Activated T-helper 2 cell treated with anti-CD3 and anti-CD28 coated beads, Interferon-gamma antibody, Interleukin-2, Interleukin-4, amounts not matched to agents 10 μg/mL and 5 μg/mL and 100 μg/mL, durations not matched to agents 14 hours and 24 hours and 36 hours (primary cell): ENCODE measurements at places on chromosomes 1 and 21.

DNA sequence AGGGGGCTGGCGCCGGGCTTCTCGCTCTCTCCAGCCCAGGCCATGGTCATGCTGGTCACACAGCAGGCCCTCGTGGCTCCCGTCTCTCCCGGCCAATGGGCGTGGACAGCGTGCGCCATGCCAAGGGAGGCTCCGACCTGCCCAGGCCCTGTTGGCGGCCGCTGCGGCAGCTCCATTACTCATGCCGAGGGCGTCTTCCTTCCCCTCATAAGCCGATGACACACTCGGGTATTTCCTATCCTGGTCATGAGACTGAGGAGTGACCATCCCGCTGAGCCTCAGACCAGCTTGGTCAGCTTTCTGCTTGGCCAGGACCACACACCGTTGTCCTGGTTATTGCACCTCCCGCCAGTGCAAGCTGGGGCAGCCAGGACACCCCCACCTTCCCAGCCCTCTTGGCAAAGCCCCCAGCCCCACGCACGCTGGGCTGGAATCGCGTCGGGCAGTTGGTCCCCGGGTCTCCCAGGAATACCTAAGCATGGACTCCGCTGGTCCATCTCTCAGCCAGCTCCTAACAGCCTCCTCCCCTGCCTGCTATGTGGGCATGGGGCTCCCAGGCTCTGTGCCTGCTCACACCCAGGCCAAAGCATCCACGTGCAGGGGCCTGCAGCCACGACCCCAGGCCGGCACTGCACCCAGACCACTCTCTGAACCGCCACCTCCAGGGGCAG is 49.8 kb downstream of the ARHGEF16 start:
- no peak for DNase-seq
- no peaks in the 10 kb centered on the region for H3K4me1 ChIP-seq
- H3K4me3 ChIP-seq, result no peak overlapping the region
- no peaks in the 10 kb centered on the region for H3K27me3 ChIP-seq
- H3K36me3 ChIP-seq, result no peaks in the 10 kb centered on the region

DNA sequence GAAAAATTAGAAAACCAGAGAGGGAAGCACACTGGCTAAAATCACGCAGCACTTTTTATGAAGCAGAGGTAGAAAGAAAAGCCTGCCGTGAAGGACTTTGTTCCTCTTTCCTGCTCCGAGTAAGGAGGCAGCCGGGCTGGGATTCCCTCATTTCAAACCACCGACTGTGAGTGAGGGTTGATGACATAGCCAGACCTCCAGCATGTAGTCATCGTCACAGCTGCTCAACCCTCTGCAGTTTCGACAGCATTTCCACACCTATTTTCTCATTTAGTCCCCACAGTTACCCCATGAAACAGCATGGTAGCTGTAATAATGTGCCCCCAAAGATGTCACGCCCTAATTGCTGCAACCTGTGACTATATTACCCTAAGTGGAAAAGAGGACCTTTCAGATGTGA is 35.3 kb downstream of the FCRL5 start:
- H3K4me3 ChIP-seq, result no peak overlapping the region
- no peak overlapping the region for H3K27ac ChIP-seq
- H3K36me3 ChIP-seq, result no peaks in the 10 kb centered on the region
- H3K27me3 ChIP-seq, result no peaks in the 10 kb centered on the region
- H3K4me1 ChIP-seq, result peaks cover under 1% of the 10 kb centered on the region

DNA sequence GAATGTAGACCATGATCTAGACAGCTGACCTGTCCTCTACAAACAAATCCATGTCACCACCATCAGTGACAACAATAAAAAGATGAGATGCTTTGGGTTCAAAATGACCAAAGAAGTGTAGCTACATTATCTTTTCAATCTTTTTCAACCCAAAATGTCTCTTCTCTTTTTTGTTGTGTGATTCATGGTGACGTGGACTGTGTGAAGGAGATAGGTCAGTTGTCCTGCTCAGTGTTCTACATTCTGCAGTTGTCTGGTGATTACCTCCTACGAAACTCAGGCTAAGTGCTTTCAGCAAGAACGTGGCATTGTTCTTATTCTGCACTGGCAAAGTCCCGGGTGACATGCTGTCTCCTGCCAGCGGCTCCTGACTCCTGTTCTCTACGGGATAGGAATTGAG is 73.1 kb downstream of the PRKAB2 start:
- H3K4me3 ChIP-seq, result no peak overlapping the region
- H3K36me3 ChIP-seq, result no peaks in the 10 kb centered on the region
- no peak for DNase-seq
- H3K4me1 ChIP-seq, result no peaks in the 10 kb centered on the region

GRCh38 chr21:17343055-17343454 is 169.8 kb upstream of the CXADR start:
- no peak overlapping the region for H3K4me3 ChIP-seq
- H3K27me3 ChIP-seq, result no peaks in the 10 kb centered on the region
- H3K27ac ChIP-seq, result no peak overlapping the region
- no peak for DNase-seq

- no peak overlapping the region for H3K4me3 ChIP-seq
- H3K4me1 ChIP-seq, result no peaks in the 10 kb centered on the region
- no peak overlapping the region for H3K27ac ChIP-seq
- no peaks in the 10 kb centered on the region for H3K27me3 ChIP-seq
- DNase-seq, result no peak
Observed at GRCh38 chr1:228293393-228293792, 85.5 kb downstream of the OBSCN start.

DNA sequence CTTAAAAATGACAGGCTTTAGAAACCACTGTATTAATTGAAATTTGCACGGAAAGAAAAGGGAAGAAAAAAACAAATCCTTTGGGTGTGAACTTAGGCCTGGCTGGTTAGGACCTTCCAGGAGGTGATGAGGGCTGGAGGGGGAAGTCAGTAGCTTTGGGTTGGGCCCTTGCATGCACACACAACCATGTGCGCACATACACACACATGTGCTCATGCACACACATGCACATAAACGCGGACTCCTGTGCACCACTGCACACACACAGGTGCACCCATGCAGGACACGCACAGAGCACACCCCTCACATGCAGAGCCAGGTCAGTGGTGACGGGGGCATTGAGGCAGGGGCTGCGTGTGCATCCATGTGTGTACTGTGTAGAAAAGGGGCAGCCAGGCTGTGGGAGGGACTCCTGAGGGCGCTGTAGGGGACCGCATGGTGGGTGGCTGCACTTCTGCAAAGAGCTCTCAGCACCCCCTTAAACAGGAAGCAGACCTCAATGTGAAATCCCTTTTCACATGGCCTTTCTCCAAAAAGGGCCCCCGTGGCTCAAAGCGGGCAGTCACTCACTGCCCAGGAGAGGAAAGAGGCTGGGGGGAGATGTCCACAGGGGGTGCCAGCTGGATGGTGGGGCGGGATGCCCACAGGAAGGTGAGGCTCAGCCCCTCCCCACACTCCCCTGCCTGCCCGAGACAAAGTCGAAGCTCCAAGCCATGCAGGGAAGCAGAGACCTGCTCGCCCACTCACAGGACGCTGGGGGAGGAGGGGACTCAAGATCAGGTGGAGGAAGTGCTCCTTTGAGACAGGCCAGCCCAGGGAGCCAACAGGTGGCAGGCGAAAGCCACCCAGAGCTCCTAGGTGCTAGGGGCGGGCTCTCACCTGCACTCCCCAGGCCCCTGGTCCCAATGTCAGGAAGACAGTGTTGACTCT is 95.2 kb downstream of the ITPKB start:
- peaks cover 28% of the 10 kb centered on the region for H3K4me1 ChIP-seq
- H3K36me3 ChIP-seq, result peaks cover 74% of the 10 kb centered on the region
- H3K27ac ChIP-seq, result peak overlapping the region; percentile 84
- H3K4me3 ChIP-seq, result peak overlapping the region; percentile 47

DNA sequence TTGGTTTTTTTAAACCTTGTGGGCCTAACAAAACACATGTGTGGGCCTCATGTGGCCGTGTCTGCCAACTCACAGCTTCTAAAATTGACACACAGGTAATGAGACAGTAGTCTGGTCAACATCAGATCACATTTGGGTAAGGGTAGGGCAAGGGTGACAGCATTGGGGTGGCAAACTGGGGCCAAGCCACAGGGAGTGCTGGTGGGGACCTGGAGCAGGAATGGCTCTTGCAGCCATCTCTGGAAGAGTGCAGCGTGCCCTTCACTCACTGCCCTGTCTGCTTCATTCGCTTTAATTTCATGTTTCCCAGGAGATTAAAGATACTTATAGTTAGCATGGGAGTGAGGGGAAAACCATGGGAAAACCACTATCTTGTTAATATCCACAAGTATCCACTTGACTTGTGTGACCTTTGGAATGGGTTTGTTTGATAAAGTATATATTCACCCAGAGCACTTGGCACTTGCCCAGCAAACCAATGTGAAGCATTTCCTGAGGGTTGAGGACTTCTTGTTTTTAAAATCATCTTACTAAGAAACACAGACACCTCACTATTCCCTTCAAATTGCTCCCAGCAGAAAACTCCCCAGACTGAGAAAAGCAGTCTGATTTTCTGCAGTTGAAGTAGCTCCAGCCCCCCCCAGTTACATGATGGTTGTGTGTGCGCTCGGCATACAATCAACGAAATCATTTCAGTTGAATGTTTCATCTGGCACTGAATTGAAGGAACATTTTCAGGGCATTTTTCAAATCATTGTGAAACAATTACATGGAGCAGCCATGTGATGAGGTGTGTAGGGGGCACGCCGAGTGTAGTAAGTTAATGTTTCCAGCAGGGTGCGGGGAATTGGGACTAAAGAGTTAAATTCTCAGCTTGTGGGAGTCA is 175.7 kb downstream of the VPS13D start:
- H3K27me3 ChIP-seq, result no peaks in the 10 kb centered on the region
- peaks cover 57% of the 10 kb centered on the region for H3K36me3 ChIP-seq
- DNase-seq, result no peak
- peaks cover 24% of the 10 kb centered on the region for H3K4me1 ChIP-seq
